Activated CD4-positive, CD25-positive, alpha-beta regulatory T cell (primary cell): ENCODE measurements at places on chromosomes 5 and 9.

GRCh38 chr9:134212809-134213507, 48.6 kb upstream of the RNU6ATAC start:
- no peak for DNase-seq

DNA sequence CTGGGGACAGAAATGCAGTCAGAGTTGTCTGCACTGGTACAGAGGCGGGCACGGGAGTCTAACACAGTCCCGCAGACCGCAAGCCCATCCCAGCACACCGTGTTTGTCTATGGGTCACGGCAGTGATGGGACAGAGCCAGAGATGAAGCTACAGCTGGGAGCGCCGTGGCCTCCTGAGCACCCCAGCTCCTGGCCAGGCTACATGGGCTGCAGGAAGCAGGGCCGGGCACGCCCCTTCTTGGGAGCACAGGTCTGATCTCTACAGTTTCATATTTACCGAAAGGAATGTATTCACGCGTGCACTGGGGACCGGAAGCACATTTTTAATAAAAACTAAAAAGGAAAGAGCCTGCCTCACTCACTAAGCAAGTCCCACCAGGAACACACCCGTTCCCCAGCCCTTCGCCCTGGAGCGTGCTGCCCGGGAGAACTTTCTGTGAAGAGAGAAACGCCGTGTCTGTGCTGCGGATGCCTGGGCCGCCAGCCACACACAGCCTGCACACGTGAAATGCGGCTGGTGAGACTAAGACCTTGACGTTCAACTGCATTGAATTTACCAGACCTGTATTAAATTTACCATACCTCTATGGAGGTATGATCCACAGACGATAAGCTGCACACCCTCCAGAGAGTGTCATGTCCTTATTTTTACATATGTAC, 81.1 kb downstream of the VAV2 start:
- DNase-seq, result no peak

- DNase-seq, result no peak
Observed at GRCh38 chr5:99617335-99617734, 688.5 kb upstream of the CHD1 start.

DNA sequence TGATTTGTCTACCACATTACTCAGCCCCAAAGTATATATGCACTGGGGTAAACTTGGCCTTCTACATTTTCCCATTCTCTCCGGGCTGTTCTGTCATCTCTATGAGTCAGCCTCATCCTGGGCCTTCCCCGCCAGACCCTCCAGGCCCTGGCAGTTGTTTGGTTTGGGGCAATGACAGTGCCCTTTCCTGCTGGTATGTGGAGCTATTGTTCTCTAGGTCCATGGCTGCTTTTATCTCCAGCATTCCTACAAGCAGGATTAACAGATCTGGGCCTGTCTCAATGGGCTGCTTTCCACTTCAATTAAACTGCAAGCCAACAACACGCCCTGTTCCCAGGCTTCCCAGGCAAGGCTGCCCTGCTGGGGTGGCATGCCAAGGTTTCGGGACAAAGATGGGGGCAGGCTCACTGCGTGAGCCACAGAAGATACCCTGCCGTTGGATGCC, 136.4 kb downstream of the SLIT3 start:
- no peak for DNase-seq

- no peak for DNase-seq
Observed at GRCh38 chr5:93186076-93186682, 394.8 kb downstream of the NR2F1-AS1 start.

DNA sequence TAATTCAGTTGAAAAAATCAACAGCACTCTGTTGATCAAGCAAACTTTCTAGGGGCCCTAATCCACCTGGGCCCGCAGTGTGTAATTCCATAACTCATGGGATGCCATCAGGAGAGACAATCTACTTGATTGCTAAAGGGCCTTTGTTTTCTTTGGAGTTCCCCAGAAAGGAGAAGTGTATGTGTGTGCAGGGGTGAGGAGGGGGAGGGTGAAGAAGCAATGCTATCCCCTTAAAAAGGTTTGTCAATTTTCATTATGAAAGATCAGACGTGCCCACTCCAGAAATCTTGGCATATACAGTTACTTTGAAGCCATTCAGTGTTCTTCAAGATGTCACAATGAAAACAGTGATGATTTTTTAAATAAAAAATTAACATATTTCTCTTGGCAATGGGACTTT, 6.2 kb downstream of the PARP8 start:
- DNase-seq, result no peak
